ENCODE measurements at places on chromosomes 5 and 9. TPM values are rescaled to one million over a fixed set of nuclear protein-coding genes. Genes with fewer than 3 reads are reported as not detected.

Gene SARDH
- 4.6 TPM for total RNA-seq

DNA sequence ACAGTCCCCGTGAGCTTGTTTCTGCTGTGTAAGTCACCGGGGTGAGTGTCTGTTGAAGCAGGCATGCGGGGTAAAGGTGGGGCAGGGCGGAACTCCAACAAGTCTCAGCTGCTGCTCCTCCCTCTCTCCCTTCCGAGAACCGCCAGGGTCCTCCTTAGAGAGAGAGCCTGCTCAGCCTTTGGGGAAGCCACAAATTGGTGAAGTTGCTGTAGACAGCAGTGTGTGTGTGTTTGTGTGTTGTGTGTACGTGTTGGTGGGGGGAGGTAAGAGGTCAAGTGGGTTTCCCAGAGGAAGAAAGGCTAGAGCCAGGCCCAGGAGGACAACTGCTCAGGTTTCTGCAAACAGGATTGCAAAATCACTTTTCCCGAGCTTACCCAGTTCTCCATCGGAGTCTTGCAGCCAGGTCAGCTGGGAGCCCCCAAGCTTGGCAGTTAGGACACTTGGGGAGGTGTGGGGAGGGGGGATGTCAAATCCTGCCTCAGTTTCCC is 38.9 kb upstream of the DAB2IP start:
- DNase-seq: peak; percentile 64

Gene SGCD
- total RNA-seq: 2.7 TPM

DNA sequence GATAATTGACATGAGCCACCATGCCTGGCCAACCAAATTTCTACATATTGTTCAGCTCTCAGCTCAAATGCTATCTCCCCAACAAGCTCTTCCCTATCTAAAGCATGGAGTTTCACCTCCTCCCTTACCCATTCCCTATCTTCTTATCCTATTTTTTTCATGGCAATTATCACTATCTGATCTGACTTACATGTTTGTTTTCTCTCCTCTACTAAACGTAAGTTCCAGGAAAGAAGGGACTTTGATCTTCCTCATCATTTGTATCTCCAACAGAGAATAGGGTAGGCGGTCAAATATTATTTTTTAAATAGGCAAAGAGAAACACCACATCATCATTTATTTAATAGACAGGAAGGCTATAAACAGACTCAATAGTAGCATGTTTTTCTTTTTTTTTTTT is 130.2 kb downstream of the DCP2 start:
- no peak for DNase-seq

Gene FBXO10
- total RNA-seq: 6.7 TPM

DNA sequence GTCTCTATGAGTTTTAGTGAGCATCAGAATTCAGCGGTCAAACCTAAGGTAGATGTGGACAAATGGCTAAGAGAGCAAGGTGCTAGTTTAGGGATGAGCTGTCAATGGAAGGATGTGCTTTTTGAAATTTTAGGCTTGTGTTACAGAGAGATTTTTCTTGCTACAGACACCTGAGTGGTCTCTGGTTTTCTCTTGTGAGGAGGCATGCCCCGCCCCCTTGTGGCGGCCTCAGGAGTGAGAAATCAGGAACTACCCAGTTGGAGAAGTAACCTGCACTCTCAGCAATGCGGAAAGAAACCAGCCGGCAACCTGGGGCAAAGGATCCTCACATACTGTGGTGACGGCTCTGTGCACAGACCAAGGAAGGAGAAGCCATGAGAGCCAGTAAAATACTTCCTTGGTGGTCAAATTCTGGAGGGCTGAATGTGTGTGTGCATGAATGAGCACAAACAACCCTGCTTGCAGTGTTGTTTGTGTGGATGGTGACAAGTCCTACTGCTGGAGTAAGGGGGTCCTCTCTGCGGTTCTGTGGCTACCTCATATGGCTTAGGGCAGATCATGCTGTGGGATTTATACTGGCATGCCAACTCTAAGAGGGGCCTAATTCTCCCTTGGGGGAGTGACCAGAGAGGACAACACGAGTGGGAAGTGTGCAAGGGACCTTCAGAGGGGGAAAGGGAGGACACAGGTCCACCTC is 16.7 kb upstream of the HSD17B4 start:
- DNase-seq: peak; percentile 85

Gene ENTREP1
- total RNA-seq: 8.6 TPM

DNA sequence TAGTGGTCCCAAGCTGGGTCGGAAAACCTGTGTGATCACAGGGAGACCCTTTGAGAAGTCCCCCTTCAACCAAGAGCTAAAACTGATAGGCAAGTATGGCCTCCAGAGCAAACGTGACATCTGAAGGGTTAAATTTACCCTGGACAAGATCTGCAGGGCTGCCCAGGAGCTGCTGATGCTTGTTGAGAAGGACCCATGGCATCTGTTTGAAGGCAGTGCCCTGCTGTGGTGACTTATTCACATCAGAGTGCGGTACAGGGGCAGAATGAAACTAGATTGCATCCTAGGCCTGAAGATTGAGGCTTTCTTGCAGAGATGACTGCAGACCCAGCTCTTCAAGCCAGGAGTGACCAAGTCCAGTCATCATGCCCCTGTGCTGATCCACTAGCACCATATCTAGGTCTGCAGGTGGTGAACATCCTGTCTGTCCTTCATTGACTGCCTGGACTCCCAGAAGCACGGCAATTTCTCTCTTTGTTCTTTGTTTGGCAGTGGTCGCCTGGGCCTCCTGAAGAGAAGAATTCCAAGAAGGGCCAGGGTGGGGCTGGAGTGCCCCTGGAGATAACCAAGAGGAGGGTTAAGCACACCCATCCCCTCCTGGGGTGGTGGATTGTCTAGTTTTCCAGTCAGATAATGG is 25.7 kb upstream of the CHD1 start:
- no peak for DNase-seq

Gene PDLIM4
- total RNA-seq: 47.0 TPM

DNA sequence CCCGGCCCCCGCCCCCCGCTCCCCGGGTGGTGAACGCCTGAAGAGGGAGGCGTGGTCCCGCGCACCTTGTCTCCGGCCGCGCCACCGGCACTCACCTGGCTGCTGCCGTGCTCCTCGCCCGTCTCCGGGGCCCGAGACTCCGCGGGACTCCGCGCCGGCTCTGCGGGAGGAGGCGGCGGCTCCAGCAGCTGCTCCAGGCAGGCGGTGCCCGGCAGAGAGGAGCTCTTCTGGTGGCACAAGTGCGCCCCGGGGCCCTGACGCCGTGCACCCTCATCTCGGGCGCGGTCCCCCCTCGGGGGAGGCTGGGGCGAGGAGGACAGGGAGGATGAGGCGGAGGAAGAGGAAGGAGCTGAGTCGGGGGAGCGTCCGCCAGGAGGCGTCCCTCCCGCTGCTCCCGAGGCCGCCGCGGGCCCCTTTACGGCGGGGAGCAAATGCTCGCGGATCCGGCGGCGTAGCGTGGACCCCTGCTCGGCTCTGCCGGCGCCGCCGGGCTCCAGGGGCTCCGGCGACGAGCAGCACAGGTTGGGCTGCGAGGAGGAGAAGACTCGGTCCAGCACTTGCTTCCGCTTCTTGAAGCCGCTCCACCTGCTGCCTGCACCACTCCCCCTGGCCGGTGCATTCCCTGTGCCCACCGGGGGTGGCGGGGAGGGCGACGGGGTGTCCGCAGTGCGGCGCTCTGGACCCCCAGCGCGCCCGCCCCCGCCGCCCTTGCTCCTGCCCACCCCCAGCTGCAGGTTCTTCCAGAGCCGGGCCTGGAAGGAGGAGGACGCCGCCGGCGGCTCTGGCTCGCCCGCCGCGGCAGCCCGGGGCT is 928 bp downstream of the MCTP1 start:
- peak; percentile 46 for DNase-seq
